Progenitor cell of endocrine pancreas (in vitro differentiated cells): ENCODE measurements at places on chromosomes 6 and 20. TPM values are rescaled to one million over a fixed set of nuclear protein-coding genes. Genes with fewer than 3 reads are reported as not detected.
A peak's percentile ranks its signal among the peaks of the same experiment; 100 is the strongest.

GRCh38 chr6:41894366-41895299, 542 bp downstream of the USP49 start:
- peak; percentile 10 for DNase-seq
- H3K4me1 ChIP-seq: peaks cover 13% of the 10 kb centered on the region
- H3K27me3 ChIP-seq: no peaks in the 10 kb centered on the region
- no peak overlapping the region for H3K4me3 ChIP-seq
- H3K36me3 ChIP-seq: no peaks in the 10 kb centered on the region

GRCh38 chr6:126779331-126779730, 339.1 kb upstream of the RSPO3 start:
- no peak for DNase-seq
- no peak overlapping the region for H3K4me3 ChIP-seq
- H3K27me3 ChIP-seq: peaks cover 3% of the 10 kb centered on the region
- H3K4me1 ChIP-seq: no peaks in the 10 kb centered on the region
- no peaks in the 10 kb centered on the region for H3K36me3 ChIP-seq

- no peak overlapping the region for H3K4me3 ChIP-seq
- no peak overlapping the region for H3K27ac ChIP-seq
- DNase-seq: no peak
- H3K27me3 ChIP-seq: no peaks in the 10 kb centered on the region
- H3K36me3 ChIP-seq: no peaks in the 10 kb centered on the region
- H3K4me1 ChIP-seq: no peaks in the 10 kb centered on the region
Measured at GRCh38 chr6:122276637-122277036, 122.8 kb upstream of the HSF2 start.

- no peak overlapping the region for H3K27ac ChIP-seq
- H3K36me3 ChIP-seq: no peaks in the 10 kb centered on the region
Measured at GRCh38 chr20:39813190-39813829, 851.2 kb downstream of the DHX35 start.

- peaks cover 2% of the 10 kb centered on the region for H3K36me3 ChIP-seq
- H3K4me1 ChIP-seq: peaks cover 21% of the 10 kb centered on the region
- DNase-seq: no peak
- H3K4me3 ChIP-seq: peak overlapping the region; percentile 34
- H3K27ac ChIP-seq: no peak overlapping the region
Measured at GRCh38 chr6:116665464-116665863, 3.1 kb downstream of the ZUP1 start.

GRCh38 chr6:47718571-47718970, 20.2 kb downstream of the ADGRF4 start:
- no peak for DNase-seq
- H3K36me3 ChIP-seq: no peaks in the 10 kb centered on the region
- H3K27ac ChIP-seq: no peak overlapping the region
- H3K27me3 ChIP-seq: no peaks in the 10 kb centered on the region

DNA sequence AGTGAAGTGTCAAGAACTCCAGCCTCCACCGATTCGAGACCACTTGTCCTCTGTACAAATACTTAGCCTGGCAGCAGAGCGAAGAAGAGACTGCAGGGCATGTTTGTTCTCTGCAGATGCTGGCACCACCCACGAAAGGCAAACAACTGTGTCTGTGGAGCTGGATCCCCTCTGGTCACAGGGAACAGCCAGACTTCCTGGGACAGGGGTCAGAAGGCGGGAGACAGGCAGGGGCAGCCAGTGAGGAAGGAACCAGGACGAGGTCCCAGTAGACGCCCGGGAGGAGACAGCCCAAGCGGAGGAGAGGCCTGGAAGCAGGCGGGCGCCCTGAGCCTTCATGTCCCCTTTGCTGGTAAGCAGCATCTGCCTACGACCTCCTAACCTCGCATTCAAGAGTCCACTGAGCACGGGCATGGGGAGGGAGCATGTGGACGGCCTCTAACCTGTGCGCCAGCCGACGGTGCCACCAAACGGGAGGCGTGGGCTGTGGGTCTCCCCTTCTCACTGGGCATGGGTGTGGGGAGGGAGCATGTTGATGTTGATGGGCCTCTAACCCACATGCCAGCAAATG, 265.5 kb downstream of the DLL1 start:
- H3K4me1 ChIP-seq: no peaks in the 10 kb centered on the region
- H3K36me3 ChIP-seq: no peaks in the 10 kb centered on the region
- no peak overlapping the region for H3K27ac ChIP-seq

GRCh38 chr6:137173501-137173900, at the start of gene IL22RA2:
TSS of gene IL22RA2 (minus strand) at chr6:137173644. CDS start at chr6:137161749, 11,895 bp downstream.
- no peak within 1 kb of the TSS for H3K27ac ChIP-seq
- H3K36me3 ChIP-seq: peaks cover 4% of the 10 kb centered on the region
- H3K4me1 ChIP-seq: no peaks in the 10 kb centered on the region
- DNase-seq: no peak

MUCL3 gene
- 0.05 TPM in 1 of 2 replicates, not detected in the other for total RNA-seq

- H3K4me3 ChIP-seq: no peak overlapping the region
- no peaks in the 10 kb centered on the region for H3K27me3 ChIP-seq
- H3K36me3 ChIP-seq: no peaks in the 10 kb centered on the region
- no peak overlapping the region for H3K27ac ChIP-seq
- H3K4me1 ChIP-seq: no peaks in the 10 kb centered on the region
- DNase-seq: no peak
Measured at GRCh38 chr6:105774247-105774646, 311.9 kb upstream of the PRDM1 start.

IMPG1 gene
- total RNA-seq: not detected in 2 replicates

FAM209B gene
- not detected in 2 replicates for total RNA-seq

GRCh38 chr6:1535295-1535694, 74.4 kb upstream of the FOXC1 start:
- no peak for DNase-seq
- H3K27me3 ChIP-seq: peaks cover 3% of the 10 kb centered on the region
- H3K27ac ChIP-seq: no peak overlapping the region

FAM184A gene
- 20.9 and 23.0 TPM in 2 replicates for total RNA-seq

ADAM33 gene
- total RNA-seq: 0.47 and 0.67 TPM in 2 replicates

GRCh38 chr6:13243033-13243432, 85.3 kb downstream of the TBC1D7 start:
- peaks cover 17% of the 10 kb centered on the region for H3K4me1 ChIP-seq
- no peaks in the 10 kb centered on the region for H3K27me3 ChIP-seq
- H3K27ac ChIP-seq: no peak overlapping the region
- DNase-seq: no peak
- H3K4me3 ChIP-seq: no peak overlapping the region

DNA sequence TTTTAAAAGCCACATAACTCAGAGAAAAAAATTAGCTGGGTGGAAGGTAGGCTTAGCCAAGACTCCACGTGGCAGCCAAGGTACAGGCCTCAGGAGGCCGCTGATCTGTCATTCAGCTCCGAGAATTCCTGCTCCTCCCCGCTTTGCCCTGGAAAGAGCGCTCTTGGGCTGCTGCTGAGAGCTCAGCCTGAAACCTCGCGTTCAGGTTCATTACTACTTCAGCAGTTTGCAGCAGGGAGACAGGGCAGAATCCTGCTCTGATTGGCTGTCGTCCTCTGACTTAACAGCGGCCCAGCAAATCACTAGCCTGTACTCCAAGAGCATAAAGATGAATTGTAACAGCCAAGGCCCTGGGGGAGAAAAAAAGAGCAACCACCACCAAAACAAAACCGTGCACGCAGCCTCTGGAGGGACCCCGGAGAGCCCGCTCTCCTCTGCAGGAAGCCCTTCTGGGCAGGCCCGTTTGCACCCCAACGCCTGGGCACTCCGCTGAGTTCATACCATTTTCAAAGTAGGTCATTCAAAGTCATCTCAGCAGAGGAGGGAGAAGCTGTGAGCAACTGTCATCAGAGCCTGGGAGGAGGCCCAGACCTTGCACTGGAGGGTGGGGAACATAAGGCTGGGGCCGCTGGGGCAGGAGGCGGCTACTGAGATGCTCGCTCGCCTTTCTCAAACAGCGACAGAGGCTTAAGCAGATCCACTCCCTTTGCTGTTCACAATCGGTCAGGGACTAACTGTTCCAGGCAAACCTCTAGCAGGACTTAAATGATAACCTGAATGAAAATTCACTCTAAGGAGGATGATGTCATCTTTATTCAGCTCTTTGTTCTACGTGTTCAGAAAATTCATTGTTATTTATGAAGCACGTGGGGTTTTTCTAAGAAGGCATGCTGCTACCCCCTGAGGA, 42.3 kb upstream of the ATXN1 start:
- H3K36me3 ChIP-seq: no peaks in the 10 kb centered on the region
- peaks cover 26% of the 10 kb centered on the region for H3K4me1 ChIP-seq
- peak overlapping the region; percentile 3 for H3K27ac ChIP-seq
- peaks cover 11% of the 10 kb centered on the region for H3K27me3 ChIP-seq
- peak overlapping the region; percentile 54 for H3K4me3 ChIP-seq

AGER gene
- total RNA-seq: 28.5 and 29.9 TPM in 2 replicates

GRCh38 chr6:157980288-157981131, 1.2 kb upstream of the SYNJ2 start:
- H3K27me3 ChIP-seq: peaks cover 32% of the 10 kb centered on the region
- H3K36me3 ChIP-seq: no peaks in the 10 kb centered on the region
- peak overlapping the region; percentile 80 for H3K27ac ChIP-seq
- DNase-seq: no peak
- H3K4me3 ChIP-seq: peak overlapping the region; percentile 73

EYS gene
- total RNA-seq: 0.44 and 0.46 TPM in 2 replicates

GRCh38 chr6:30922447-30922852, 8.4 kb downstream of the VARS2 start:
- no peaks in the 10 kb centered on the region for H3K4me1 ChIP-seq
- peaks cover 11% of the 10 kb centered on the region for H3K36me3 ChIP-seq
- DNase-seq: no peak
- H3K27me3 ChIP-seq: no peaks in the 10 kb centered on the region

CENPQ gene
- total RNA-seq: 7.8 and 8.0 TPM in 2 replicates

DNA sequence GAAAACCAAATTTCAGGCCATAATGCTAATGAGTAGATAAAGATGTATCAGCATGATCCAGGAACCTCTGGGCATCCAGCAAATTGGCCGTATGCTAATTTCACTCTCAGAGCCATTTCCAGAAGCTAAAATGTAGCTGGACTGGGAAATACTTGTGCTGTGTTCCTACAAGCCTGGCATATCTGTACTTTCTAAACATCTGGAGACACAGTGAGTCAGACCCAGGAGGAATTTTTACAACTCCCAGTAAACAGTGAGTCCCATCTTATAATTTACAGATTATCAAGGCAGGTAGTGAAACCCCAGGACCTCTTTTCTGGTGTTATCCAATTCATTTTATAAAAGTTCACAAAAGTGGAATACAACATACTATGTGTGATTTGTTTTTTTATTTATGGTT, 683.0 kb upstream of the ADGRB3 start:
- H3K4me1 ChIP-seq: no peaks in the 10 kb centered on the region
- no peak overlapping the region for H3K27ac ChIP-seq
- H3K4me3 ChIP-seq: no peak overlapping the region
- DNase-seq: no peak

CAGE1 gene
- total RNA-seq: not detected in 2 replicates

GRCh38 chr6:42241915-42242314, 24.3 kb upstream of the MRPS10 start:
- no peaks in the 10 kb centered on the region for H3K27me3 ChIP-seq
- no peaks in the 10 kb centered on the region for H3K4me1 ChIP-seq
- H3K4me3 ChIP-seq: no peak overlapping the region
- no peak for DNase-seq
- peaks cover 4% of the 10 kb centered on the region for H3K36me3 ChIP-seq

PRDM13 gene
- total RNA-seq: not detected in 2 replicates

DNA sequence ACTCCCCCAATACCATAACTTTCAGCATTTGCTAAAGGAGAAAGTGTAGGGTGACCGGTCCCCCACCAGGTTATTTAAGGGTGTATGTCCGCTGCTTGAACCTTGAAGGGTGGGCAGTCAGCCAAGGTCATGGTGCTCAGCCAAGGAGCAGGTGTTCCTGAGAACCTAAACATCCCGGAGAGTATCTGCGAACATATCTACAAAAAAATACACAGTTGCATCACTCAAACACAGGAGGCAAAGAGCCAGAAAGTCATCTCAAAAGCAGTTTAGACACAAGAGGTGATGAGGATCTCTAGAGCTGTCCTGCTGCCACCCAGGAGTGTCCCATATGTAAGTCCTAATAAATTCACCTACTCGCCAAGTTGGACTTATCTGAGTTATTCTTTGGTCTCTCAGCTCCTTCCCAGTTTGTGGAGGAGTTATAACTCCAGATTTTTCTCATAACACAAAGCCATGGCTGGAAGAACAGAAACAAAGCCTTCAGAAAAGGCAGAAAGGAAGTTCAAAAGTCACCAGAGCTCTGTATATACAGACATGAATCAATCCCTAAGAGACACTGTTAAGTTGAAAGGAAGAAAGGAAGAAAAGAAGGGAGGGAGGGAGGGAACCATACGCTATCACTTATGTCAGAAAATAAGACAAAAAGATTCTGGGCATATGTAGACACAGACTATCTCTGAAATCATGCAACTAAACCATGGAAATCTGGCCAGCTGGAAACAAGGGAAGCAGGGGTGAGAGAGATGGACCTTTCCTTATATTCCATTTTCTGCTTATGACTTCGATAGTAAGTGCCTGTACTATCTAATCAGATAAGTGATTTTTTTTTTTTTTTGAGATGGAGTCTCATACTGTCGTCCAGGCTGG, 11.3 kb downstream of the MBOAT1 start:
- H3K27me3 ChIP-seq: peaks cover 15% of the 10 kb centered on the region
- no peak for DNase-seq
- H3K4me1 ChIP-seq: peaks cover 10% of the 10 kb centered on the region

DNA sequence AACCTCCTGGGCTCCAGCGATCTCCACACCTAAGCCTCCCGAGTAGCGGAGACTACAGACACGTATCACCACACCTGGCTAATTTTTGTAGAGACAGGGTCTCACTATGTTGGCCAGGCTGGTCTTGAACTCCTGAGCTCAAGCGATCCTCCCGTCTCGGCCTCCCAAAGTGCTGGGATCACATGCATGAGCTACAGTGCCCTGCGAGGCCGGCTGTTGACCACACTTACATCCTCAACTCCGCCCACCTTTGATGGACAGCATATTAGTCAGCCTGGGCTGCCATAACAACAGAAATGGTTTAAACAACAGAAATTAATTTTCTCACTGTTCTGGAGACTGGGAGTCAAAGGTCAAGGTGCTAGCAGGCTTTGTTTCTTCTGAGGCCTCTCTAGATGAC, 107.7 kb downstream of the JPH2 start:
- no peak overlapping the region for H3K27ac ChIP-seq
- H3K4me1 ChIP-seq: no peaks in the 10 kb centered on the region
- no peak for DNase-seq

SGK2 gene
- total RNA-seq: 8.7 and 8.9 TPM in 2 replicates

EBF4 gene
- total RNA-seq: 63.8 and 64.9 TPM in 2 replicates

DNA sequence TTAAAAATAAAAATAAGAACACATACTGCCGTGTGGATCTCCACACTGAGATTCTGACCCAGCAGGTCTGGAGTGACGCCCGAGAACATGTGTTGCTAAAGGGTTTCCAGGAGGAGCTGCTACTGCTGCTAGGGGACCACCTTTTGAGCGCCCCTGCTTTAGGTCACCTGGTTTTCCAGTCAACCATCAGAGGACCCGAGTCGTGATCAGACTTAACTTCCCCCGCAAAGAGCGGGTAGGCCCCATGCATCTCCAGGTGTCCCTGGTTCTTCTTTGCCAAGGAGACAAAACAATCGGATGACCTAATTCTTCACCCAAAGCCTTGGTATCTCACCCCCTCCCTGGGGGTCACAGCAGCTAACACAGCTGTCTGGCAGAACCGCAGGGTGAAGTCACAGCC, 51.1 kb upstream of the STX16 start:
- no peaks in the 10 kb centered on the region for H3K4me1 ChIP-seq
- H3K27ac ChIP-seq: no peak overlapping the region
- H3K27me3 ChIP-seq: peaks cover 8% of the 10 kb centered on the region
- no peak overlapping the region for H3K4me3 ChIP-seq
- H3K36me3 ChIP-seq: no peaks in the 10 kb centered on the region
- no peak for DNase-seq
